ENCODE measurements at places on chromosomes 7 and 10.
A peak's percentile ranks its signal among the peaks of the same experiment; 100 is the strongest.

DNA sequence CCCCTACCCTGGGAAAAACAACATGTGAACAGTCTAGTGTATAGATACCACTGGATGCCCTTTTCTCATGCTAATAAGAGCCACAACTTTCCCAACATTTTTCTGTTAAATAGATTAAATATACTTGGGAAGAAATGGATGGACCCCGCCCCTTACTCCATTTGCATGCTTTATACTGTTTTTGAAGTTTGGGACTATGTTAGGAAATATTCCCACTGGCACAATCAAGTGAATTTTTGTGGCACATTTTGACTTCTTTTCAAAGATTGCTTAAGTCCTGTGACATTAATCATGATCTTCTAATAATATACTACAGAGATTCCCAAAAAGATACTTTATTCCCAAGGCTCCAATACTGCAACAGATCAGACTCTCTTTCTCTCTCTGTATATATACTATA is 216.6 kb downstream of the TWIST1 start:
- no peak for DNase-seq

DNA sequence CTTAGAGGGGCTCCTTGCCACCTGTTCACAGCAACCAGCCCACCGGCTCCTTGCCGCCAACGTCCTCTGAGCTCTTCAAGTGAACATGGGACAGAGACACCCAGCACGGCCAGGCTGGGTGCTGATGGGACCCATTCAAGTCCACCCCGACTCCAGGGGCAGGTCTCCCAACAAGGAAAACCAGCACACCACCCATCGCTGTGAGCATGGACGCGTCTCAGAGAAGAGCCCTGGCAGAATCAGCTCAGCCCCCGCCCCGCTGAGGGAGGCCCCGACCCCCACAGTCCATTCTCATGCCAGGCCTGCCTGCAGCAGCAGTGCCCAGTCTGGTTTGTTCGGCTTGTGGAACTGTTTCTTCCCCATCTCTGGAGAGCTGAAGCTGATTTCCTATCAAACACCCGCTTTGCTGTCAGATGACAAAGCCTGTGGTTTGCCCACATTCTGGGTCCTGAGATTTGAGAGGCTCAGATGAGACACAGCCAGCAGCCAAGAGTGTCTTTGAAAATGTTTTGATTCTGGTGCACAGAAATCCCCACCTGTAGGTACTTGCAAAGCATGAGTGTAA is 216.6 kb downstream of the ZMYND11 start:
- no peak for DNase-seq

GRCh38 chr10:7577176-7577575 is 89.6 kb downstream of the ITIH5 start:
- DNase-seq = no peak

- DNase-seq = no peak
Observed at GRCh38 chr7:23347682-23348180, 48.6 kb downstream of the MALSU1 start.

DNA sequence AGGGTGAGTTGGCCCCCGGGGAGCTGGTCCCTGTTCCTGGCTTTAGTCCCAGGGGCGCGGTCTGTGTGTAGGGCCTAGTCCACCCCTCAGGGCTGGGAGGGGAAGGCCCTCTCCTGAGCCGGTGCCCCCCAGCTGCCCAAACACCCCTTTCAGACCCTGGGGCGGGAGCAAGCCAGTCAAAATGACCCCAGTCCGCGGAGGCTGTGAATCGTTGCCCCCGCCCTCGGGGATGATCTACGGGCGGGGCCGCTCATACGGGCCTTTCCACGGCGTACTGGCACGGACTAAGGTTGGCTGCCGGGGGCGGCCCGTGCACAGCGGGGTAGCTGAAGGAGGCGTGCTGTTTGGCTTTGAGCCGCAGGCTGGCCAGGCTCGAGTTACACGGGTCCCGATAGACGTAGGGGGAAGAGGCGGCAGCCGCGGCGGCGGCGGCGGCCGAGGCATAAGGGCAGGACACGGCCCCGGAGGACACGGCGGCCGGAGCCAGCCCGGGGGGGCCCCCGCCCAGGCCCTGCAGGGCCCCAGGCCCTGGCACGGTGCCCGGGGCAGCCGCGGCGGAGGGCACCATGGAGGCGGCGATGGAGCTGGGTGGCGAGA is 4.3 kb downstream of the ELOVL3 start:
- peak; percentile 71 for DNase-seq

GRCh38 chr7:20165146-20165510 is 52.1 kb downstream of the MACC1 start:
- DNase-seq = no peak

GRCh38 chr10:34444223-34445183 is 370.6 kb downstream of the PARD3 start:
- no peak for DNase-seq

- no peak for DNase-seq
Observed at GRCh38 chr10:61882621-61883370, 18.7 kb upstream of the ARID5B start.

GRCh38 chr10:117929327-117930067 is 117.2 kb downstream of the RAB11FIP2 start:
- DNase-seq = no peak

DNA sequence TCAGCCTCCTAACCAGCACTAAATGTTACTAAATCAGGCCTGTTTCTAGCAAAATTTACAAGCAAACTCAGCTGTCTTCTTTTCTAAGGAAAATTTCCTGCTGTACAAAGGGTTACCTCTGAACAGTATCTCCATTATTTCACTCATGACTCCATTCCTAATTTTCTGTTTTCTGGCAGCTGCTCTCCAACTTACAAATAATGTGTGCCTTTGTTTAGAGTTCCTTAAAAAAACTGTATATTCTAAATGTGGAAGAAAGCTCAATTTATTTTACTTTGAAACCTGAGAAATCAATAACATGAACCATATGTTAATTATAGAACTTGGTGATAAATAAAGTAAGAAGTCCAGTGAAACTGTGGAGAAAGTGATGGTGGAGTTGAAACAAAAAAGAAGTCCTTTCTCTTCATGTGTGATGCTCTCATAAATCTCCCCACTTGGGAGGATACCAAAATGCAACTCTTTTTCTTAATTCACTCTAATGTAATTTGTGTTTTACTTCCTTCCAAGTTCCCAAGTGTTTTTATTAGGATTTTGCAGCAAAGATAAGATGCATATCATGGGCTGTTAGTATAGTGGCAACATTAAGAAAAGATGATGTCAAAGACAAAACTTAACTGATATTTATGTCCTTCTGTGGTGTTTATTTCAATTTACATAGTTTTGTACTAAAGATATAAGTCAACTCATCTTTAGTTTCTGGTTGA is 74.8 kb downstream of the CDK6 start:
- no peak for DNase-seq

DNA sequence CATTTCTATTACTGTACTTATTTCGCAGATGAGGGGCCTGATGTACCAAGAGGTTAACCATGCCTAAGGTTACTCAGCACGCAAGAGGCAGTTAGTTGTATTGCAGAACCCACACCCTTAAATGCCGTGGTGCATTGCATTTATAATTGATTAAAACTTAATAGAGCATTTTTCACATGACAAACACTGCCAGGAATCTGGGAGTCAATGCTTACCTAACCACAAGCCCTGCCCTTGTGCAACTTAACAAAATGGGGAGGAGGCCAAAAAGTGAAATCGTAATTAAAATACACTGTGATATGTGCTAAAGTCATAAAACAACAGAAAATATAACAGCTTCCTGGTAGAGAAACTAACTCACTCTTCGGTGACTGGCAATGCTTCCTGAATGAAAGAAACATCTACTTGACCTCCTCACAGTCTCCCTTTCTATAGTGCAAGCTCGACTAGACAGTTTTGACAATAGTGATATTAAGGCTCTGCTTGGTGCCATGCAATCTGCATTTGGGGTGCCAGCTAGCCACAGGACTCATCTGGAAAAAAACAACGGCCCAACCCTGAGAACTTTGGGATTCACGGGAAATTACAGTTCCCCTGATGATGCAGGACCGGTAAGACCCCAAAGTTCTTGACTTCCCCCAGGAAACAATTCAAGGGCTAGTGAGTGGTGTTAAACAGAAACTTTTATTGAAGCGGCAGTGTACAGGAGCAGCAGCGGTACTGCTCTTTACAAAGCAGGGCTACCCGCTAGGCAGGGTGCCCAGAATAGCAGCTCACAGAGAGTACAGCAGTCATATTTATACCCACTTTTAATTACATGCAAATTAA is 612.4 kb downstream of the TNS3 start:
- no peak for DNase-seq

- no peak for DNase-seq
Observed at GRCh38 chr7:20412032-20412431, 81.3 kb downstream of the ITGB8 start.

DNA sequence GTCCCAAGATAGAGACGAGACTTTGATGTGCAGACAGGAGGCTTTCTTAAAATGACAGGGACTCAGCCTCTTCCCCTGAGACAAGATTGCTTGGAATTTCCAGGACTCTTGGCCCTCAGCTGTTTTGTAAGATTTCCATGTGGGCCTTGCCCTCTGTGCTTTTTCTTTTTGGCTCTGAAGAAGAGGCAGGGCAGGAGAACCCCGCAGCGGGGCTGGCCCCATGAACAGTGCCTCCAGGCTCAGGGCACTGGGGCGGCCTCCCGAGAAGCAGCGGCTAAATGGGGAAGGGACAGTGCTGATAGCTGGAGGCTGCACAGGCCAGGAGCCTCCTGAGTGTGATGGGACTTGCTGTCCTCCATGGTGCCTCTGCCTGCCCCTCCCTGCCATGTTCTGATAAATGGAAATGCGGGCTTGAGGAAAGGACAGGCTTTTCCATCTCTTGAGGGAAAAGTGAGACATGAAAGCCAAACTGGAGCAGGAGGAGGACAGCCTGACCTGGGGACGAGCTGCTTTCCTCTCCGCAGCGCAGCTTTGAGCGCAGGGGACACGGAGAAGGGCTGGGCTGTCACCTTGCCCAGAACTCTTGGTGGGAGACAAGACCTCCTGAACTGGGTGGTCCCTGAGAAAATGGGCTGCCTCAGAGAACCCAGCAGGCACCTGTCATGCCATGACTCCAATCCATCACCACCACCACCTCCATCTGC is 12.1 kb downstream of the SAP25 start:
- DNase-seq = no peak

- no peak for DNase-seq
Observed at GRCh38 chr10:30176776-30177533, 117.6 kb upstream of the JCAD start.

- no peak for DNase-seq
Observed at GRCh38 chr7:117630907-117631564, 151.2 kb downstream of the CFTR start.

DNA sequence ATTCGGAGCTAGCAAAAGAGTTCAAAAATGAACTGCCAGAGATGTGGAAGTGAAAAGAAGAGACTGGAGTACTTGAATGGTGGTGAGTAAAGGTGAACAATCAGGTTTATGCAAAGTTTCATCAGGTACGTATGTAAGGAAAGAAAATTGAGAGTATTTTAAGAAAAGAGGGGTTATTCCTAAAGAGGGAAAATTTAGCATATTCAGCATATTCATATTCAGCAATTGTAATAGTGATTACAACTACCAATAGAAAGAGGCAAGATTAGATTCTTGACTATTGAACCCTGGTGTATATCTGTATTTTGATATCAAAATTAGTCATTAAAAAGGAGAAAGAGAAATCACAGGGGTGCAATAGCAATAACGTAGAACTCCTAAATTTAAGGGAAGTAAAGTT is 100.9 kb downstream of the TES start:
- no peak for DNase-seq

DNA sequence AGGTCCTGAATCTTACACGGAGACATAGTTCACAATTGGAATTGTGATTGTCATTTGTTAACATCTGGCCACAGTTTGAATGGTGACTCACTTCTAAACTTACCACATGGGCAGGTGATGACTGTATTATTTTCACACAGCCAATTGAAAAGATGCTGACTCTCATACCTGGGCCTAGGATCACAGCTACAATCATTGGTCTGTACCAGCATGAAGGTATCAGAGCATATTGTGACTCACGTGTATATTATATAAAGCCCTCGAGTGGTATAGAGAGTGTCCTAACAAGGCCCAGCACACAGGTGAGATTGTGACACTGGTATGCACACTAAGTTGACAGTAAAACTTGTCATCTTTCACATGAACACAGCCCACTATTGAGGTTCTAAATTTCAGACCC is 9.4 kb upstream of the ZNF107 start:
- DNase-seq = no peak

DNA sequence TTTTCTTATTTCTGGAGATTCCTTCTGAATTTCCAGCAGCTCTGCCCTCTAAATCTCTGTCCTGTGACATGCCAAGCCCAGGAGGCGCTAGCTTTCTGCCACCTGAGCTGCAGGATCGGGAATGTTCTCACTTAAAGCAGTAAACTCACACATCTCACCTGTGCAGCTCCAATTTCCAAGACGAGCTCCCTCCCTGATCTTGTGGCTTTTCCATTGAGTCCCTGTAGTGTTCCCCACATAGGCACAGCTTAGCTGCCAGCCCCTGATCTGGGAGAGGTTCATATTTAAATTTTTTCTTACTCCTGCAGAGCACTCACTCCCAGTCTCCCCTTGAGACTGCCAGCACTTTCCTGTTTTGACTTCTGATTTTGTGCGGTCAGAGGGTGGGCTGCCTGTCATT is 479.3 kb downstream of the GLRX3 start:
- DNase-seq = no peak

DNA sequence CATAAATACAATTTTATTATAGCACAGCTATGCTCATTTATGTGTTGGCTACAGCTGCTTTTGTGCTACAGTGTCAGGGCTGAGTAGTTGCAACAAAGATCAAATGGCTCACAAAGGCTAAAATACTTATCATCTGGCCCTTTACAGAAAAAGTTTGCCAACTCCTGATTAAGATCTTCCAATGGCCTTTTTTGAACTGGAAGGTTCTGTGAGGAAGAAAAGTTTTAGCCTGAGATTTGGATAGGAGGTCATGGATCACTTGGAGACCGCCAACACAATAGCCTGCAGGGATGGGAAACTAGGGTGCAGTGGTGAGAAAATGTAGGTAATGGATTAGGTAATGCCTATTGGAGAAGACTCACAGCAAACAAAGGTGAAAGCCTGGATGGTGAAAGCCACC is 169.8 kb downstream of the NOC3L start:
- no peak for DNase-seq

DNA sequence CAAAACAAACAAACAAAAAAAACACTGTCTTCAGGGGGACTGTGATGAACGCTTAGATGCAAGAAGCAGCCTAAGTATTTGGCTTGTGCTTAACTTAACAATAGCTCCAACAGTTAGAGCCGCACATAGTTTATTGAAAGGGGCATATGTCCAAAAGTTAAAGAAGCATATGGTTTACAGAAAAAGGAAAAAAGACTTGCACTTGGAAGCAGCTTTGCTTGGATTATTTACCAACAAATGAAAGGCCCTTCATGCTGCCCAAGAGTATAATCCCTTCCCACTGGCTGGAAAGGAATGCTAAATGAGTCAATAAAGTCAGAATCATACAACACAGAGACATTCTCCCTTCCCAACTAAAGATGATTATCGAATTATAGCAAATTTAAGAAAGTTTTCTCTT is 77.9 kb downstream of the GLI3 start:
- DNase-seq = no peak

DNA sequence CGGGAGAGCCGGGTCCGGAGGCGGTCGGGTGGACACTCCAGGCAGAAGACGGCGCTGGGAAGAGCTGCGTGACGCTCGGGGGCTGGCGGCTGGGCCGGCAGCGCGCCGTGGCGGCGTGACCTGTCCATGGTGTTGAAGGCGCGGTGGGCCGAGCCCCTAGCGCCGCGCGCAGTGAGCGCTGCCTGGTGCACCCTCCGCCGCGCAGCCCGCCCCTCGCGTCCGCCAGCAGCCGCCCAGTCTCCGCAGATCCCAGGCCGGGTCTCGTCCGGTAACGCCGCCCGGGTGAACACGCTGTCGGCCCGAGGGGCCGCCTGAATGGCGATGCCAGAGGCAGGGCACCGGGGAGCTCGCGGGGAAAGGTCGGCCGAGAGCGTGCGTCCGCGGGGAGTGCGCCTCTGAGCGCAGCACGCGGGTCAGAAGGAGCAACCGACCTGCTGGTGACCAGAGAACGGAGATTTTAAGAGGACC is 657 bp upstream of the TMEM178B start:
- DNase-seq = peak; percentile 75

Data from glutamatergic neuron (in vitro differentiated cells).